ENCODE measurements at places on chromosomes 16 and 17.

DNA sequence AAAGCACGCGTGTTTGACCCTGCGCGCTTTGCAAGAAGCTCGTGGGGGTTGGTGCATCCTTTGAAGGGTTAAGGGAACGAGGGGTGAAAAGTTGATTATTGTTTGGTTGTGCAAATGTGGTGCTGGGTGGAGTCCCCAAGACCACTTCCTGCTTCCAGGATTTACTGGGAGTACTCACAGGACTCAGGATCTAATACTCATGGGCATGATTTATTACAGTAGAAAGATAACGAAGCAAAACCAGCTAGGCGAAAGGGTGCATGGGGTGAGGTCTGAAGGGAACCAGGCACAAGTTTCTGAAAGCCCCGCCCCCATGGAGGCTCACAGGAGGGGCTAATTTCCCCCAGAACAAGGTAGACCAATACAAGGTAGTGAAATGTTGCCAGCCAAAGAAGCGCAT is 58.8 kb downstream of the RPTOR start:
- DNase-seq, result no peak

- no peak for DNase-seq
Measured at GRCh38 chr17:6365200-6365943, 69.5 kb downstream of the AIPL1 start.

GRCh38 chr16:72210555-72210954 is 38.6 kb upstream of the PMFBP1 start:
- no peak for DNase-seq

DNA sequence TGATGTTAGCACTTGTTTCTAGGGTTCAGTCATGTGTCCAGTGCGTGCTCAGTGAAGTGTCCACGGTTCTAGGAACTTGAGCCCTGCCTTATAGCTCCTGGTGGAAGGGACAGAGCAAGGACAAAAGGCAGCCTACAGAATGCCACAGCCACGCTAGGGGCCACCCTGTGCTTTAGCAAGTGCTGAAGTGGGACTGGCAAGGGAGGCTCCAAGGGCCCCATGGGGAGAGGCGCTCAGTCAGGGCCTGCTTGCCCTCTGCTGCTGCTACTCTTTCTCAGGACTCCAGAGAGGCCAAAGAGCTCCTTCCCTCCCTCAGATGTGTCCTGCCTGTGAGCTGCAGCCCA is 6.8 kb downstream of the NT5C start:
- no peak for DNase-seq

- peak; percentile 44 for DNase-seq
Measured at GRCh38 chr17:17186051-17186450, 20.1 kb downstream of the PLD6 start.

GRCh38 chr16:86015606-86016005 is 116.6 kb downstream of the IRF8 start:
- DNase-seq, result no peak

GRCh38 chr16:724188-725040 is 1.8 kb downstream of the CCDC78 start:
- no peak for DNase-seq

- DNase-seq, result no peak
Measured at GRCh38 chr17:80265205-80266068, 4.8 kb downstream of the RNF213 start.

- no peak for DNase-seq
Measured at GRCh38 chr17:17719199-17719940, 38.1 kb downstream of the RAI1 start.

DNA sequence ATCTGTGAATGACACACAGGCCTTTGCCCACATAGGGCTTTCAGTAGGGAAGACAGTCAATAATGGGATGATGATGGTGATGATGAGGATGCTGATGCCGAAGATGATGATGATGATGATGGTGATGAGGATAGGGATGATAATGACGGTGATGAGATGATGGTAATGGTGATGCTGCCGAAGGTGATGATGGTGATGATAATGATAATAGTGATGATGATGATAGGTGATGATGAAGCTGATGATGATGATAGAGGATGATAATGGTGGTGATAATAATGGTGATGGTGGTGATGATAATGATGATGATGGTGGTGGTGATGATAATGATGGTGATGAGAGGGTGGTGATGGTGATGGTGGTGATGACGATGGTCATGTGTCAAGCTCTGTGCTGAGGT is 12.9 kb downstream of the FOXL1 start:
- no peak for DNase-seq

DNA sequence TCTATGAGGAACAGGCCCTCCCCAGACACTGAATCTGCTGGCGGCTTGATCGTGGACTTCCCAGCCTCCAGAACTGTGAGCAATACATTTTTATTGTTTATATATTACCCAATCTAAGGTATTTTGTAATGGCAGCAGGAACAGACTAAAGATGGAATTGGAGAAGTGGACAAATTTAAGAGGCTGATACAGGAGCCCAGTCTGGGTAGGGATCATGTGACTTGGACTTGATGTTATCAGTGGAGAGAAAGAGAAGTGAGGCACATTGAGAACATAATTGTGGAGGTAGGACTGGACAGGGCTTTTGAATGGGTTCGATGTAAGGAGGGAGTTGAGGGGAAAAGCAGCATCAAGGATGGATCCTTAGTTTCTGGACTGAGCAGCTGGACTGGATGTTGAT is 93.8 kb downstream of the USP31 start:
- no peak for DNase-seq
